ENCODE measurements at places on chromosomes 6 and 20.

DNA sequence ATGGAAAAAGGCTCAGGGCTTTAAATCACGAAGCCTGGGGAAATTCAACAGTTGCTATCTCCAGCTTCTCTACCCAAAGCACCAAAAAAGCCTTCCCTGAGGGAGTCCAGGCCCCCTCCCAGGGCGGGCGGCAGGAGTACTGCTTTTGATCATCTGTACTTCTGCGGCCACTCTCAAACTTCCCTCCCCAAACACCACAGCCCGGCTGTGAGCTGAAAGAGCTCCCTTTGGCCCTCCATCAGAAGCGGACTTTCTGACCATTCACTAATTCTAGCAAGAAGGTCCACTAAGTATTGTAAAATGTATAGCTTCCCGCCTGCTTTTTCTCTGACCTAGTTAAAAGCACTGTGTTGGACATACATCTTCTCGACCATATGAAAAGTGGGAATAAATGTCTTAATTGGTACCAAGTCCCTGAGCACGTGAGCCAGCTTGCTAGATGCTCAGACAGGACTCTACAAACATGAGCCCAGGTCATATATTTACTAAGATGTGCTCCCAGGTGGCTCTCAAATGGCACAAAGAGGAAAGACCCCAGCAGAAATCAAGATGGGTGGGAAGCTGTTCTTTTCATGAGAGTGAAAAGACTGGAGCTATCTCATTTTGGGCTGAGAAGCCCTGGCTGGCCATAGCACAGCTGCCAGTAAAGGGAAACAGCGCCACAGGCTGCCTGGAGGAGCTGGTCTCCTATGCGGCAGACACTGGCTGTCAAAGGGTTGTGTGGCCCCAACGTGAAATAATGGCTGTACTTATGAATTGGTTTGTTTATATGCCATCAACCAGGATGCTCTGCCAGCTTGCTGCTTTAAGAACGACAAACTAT lies 58.6 kb downstream of the GFOD1 start:
- DNase-seq = no peak

DNA sequence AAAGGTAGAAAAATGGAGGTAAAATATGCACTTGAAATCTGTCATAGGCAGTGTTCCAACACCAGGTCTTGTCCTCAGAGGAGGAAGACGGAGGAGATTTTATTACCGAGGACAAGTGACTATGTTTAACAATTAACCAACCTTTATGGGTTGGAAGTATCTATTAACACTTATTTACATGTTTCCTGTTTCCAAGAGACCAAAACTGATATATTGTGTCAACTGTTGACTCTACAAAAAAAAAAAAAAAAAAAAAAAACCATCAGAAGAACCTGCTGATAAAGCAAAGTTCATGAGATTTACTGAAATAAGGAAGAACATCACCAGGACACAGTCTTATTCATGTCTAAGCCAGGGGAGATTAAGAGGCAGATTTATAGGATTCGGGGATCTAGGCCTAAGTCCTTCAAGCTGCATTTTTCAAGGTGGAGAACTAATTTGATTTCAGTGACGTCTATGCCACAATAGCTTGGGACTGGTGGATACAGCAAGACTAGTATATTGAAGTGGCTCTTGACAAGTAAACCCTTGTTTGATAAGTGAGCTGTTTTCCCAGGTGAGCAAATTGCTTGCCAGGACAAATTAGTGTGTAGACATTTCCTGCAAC lies 126.6 kb upstream of the NAA20 start:
- DNase-seq = no peak

DNA sequence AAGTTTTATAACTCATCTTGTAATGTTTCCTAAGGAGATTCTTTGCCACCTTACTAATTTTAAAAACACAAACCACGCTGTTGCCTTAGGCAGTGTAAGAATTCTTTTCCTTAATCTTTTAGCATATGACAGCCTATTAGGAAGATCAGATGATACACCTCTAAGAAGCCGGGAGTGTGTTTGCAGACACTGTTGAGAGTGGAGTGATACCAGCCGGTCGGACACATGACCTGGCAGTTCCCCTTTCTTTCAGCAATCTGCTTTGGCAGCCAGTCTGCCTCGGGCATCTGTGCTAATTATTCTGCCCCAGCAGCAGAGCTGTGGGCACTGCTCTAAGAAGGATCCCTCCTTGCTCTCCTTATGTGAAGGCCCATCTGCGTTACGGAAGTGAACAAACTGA lies 50.9 kb downstream of the PLCB4 start:
- DNase-seq = peak; percentile 25

DNA sequence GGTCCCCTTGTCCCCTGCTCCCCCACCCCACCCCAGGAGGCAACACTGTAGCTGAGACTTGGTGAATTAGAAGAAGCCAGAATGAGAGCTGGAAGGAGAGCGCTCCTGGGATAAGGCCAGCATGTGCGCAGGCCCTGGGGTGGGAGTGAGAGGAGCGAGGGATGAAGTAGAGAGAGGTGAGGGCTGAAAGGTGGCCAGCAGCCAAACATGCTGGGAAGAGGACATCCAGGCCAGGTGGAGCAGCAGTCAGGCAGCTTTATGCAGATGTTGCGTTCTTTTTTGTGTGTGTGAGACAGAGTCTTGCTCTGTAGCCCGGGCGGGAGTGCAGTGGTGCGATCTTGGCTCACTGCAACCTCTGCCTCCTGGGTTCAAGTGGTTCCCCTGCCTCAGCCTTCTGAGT lies 2.2 kb upstream of the BPIFB1 start:
- DNase-seq = no peak

DNA sequence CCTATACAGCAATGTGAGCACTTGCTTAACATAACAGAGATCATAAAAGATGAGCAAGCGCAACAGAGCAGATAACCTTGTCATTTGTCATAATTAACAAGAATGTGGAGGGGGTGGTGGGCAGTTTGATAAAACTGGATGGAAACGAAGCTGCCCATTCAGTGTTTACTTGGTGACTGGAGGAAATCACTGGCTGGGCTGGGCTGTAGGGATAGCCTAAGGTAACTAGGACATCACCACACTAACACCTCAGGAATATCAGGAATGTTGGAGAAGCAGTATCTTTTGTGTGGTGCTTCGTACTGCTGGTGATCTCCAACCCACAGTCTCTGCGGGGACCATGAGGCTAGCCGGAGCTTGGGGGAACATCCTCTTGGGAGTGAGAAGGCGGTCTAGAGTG lies 218.4 kb downstream of the HIVEP2 start:
- DNase-seq = peak; percentile 9

- no peak for DNase-seq
These were observed 5.7 kb downstream of the QKI start for GRCh38 chr6:163420289-163420614.

GRCh38 chr6:14671261-14671681 lies 553.7 kb downstream of the CD83 start:
- peak; percentile 34 for DNase-seq

DNA sequence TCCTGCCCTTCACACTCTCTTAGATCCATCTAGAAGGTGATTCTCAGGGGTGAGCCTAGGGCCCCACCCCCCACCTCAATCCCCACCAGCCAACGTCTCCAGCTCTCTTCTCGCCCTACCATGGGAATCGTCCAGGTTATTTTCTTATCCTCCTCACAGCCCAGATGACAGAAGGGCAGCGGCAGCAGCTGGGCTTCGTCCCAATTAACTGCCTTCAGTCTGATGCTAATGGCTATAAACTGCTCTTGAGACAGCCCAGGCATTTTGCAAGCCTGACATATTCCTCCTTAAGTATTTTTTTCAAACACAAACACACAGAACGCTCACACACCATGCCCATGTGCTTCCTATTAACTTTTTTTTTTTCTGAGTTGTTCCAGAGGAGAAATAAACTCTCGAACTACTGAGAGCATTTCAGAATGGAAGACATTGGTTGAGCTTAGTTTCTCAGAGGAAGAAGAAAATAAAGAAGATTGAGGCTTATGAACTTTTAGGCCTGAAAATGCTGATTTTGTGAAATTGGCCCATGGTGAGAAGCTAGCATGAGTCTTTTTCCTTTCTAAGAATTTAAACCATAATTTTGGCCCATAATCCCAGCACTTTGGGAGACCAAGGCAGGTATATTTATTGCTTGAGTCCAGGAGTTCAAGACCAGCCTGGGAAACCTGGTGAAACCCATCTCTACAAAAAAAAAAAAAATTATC lies 124.6 kb downstream of the EYA2 start:
- no peak for DNase-seq

- peak; percentile 12 for DNase-seq
These were observed 367.7 kb downstream of the ARHGAP18 start for GRCh38 chr6:129342243-129342642.

DNA sequence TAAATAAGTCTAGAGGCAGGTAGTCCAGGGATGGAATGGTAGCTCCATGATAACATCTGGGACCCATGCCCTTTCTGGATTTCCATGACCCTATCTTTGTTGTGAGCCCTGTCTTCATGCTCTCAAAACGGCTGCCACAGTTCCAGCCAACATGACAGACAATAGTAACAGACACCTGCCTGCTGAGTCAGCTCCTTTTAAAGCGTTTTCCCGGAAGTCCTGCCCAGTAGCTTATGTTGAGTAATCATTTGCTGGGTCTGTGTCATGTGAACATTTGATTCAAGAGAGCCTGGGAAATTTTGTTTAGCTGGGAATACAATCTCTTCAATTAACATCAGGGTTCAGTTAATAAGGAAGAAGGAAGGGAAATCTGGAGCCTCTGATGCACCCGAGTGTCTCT lies 262.2 kb upstream of the SULF2 start:
- no peak for DNase-seq

DNA sequence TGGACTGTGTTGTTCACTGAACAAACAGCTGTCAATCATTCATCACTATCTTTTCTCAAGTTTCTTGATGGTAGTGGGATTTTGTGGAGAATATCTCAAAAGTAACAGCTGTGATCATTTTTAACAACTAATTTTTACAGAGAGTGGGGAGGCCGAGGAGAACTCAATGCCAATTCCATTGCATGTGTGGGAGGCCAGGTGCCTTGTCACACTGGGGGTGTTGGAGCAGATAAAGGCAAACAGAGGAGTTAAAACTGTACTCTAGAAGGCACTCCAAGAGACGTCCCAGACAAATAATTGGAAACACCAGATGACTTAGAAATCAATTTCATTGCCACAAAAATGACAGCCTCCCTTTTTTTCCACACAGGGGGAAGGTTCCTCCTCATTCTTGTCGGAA lies 267.2 kb upstream of the PLCB4 start:
- no peak for DNase-seq

- DNase-seq = no peak
These were observed 31.5 kb downstream of the KDM1B start for GRCh38 chr6:18186540-18187250.

DNA sequence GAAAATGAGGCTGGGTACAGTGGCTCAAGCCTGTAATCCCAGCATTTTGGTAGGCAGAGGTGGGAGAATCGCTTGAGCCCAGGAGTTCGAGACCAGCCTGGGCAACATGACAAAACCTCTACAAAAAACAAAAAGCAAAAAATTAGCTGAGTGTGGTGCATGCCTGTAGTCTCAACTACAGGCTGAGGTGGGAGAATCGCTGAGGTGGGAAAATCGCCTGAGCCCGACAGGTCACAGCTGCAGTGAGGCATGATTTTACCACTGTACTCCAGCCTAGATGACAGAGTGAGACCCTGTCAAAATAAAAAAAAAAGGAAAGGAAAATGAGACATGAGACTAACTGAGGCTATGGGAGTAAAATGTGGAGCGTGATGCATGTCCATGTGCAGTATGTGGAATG lies 88.0 kb upstream of the CD83 start:
- no peak for DNase-seq

- DNase-seq = peak; percentile 39
These were observed 11.0 kb downstream of the ALDH8A1 start for GRCh38 chr6:134938896-134939295.

- peak; percentile 53 for DNase-seq
These were observed 54.2 kb downstream of the ARMC2 start for GRCh38 chr6:108902382-108902792.

DNA sequence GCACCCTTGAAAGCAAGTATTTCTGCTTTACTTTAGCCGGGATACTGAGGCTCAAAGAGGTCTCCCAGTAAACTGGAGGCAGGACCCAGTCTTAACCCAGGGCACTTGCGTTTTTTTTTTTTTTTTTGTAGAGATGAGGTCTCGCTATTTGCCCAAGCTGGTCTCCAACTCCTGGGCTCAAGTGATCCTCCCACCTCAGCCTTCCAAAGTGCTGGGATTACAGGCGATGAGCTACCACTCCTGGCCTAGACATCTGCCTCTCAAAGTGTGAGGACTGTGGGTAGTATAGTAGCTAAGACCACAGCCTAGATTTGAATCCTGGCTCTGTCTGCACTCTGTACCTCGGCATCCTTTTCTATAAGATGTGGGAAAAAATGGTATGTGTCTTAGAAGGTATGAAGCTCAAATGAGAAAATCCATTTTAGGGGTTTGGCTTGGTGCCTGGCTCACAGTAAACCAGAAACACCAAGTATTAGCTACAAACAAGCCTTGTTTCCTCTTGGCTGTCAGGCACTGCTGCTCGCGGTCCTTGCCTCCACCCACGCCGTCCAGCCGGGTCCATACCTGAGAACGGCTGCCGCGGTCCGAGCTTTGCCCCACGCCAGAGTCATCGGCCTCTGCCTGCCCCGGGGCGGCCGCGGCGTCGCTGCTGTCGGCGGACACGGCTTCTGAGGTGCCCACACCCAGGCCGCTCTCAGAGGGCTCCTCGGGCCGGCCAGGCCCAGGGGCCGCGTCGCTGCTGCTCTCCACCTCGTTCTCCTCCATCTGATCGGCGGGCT lies 1.2 kb downstream of the ZNF335 start:
- DNase-seq = peak; percentile 49
